ENCODE measurements at places on chromosomes 1 and 21.

GRCh38 chr1:39720094-39720999 is 18.3 kb upstream of the PPIE start:
- peak; percentile 70 for DNase-seq

DNA sequence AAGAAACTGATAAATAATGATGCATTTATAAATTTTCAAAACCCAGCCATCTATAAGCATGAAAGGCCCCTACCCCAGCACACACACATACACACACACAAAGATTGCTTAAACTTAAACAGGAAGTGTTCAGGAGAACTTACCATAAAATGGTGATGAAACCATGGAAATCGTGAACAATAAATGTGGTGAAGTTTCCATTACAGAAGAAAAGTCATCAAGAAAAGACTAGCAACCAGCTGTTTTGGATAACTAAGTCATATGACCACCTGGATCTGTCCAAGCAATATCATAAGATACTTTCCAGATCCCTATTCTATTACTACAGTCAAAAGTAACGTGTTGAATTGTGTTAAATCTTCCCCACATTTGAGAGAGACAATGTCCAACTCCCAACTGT is 24.1 kb downstream of the RGS5 start:
- no peak for DNase-seq

- DNase-seq: no peak
These were observed 226.6 kb upstream of the ZRANB2 start for GRCh38 chr1:71307451-71307850.

DNA sequence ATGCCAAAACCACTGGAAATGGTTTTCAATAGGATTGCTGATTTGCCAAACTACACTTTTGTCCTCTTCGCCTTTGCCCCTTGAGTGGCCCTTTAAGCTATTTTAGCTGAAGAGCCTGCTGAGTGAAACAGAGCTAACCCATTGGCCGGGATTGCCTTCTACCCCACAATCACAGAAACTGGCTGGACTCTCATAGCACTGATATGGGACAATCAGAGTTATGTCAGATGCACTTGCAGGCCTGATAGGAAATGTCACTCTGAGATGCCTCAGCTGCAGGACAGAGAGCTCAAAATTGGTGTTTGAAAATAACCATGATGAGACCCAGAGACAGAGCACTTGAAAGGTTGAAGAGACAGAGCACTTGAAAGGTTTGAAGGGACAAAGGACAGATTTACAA is 354.4 kb downstream of the BRINP2 start:
- no peak for DNase-seq

GRCh38 chr1:217660353-217661062 is 29.4 kb downstream of the SPATA17 start:
- peak; percentile 1 for DNase-seq

GRCh38 chr21:27388825-27389224 is 421.9 kb upstream of the ADAMTS5 start:
- no peak for DNase-seq

DNA sequence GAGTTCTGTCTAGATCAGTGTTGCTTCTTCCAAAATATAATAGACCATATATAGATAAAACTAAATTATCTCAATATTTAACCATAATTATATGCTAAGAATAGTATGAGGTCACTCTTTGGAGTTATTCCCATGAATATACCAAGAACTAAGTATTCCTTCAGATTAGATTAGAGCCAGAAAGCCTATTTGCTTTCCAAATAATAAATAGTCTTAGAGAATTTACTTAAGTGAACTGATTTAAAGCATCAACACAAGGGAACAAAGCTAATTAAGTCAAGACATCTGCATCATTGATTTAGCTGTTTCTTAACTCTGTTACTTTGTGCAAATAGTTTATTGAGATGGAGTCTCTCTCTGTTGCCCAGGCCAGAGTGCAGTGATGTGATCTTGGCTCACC is 35.7 kb downstream of the FNBP1L start:
- no peak for DNase-seq

- DNase-seq: no peak
These were observed 23.2 kb downstream of the C1orf116 start for GRCh38 chr1:207009182-207009850.

DNA sequence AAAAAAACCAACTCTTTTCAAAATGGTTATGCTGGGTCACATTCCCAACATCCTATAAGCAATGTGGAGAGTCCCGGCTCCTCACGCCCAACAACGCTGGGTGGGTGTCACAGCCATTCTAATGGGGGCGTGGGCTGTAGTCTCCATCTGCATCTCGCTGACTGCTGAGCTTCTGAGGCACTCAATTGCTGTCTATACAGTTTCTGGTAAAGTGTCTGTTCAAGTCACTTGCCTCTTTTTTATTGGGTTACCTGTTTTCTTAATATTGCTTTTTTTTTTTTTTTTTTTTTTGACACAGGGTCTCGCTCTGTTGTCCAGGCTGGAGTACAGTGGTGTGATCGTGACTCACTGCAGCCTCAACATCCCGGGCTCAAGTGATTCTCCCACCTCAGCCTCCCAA is 54.8 kb downstream of the GNB1 start:
- no peak for DNase-seq

GRCh38 chr1:241716915-241717656 is 65.0 kb downstream of the WDR64 start:
- DNase-seq: no peak

GRCh38 chr1:205980237-205980870 is 22.8 kb downstream of the RAB7B start:
- no peak for DNase-seq

GRCh38 chr1:118202076-118202608 is 17.1 kb upstream of the SPAG17 start:
- no peak for DNase-seq

DNA sequence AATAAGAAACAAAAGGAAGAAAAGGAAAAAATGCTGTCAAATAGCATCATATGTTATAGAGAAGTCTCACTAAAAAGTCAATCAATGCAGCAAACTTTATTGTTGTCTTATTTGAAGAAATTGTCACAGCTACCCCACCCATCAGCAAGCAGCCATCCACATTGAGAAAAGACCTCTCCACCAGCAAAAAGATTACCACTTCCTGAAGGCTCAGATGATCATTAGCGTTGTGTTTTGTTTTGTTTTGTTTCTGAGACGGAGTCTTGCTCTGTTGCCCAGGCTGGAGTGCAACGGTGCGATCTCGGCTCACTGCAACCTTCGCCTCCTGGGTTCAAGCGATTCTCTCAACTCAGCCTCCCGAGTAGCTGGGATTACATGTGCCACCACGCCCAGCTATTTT is 29.0 kb downstream of the ATP2B4 start:
- DNase-seq: no peak

- DNase-seq: no peak
These were observed 302.1 kb upstream of the SGIP1 start for GRCh38 chr1:66231681-66232463.

- no peak for DNase-seq
These were observed 31.4 kb upstream of the COL6A1 start for GRCh38 chr21:45949928-45950739.

DNA sequence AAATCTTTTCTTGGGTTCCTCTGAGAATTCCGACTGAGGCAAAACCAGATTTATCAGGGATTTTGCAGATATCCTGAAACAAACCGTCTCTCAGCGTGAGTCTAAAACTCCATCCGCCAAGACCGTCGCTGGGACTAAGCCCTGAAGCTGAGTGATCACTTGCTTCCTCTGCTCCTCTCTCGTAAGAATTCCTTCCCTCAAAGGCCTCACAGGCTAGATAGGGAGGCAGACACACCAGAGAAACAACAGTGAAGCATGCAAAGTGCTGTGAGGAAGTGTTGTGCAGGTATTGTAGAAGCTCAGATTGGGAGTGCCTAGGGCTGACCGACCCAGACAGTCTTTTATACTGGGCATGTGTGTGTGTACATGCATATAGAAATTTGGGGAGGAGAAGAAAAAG is 119.1 kb downstream of the RGS7 start:
- no peak for DNase-seq

- no peak for DNase-seq
These were observed 219.2 kb downstream of the PTPRC start for GRCh38 chr1:198858033-198858432.

GRCh38 chr21:28632755-28633408 is 359.8 kb downstream of the LTN1 start:
- no peak for DNase-seq

DNA sequence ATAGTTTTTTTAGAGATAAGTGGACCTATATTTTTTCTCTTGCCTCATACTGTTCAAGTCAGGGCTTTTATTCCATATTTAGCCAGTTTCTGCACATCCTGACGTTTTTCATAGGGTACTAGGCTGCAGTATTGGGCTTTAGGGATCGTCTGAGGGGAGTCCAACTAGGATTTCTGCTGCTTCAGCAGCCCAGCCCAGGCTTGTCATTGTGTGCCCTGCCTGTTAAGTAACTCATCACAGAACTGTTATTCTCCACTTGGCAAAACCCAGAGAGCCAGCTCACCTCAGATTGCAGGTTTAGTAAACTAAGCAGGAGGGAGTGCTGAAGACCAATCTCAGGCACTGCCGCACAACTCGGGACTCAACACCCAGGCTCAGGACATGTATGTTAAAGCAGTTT is 2.8 kb downstream of the GALNT2 start:
- no peak for DNase-seq

DNA sequence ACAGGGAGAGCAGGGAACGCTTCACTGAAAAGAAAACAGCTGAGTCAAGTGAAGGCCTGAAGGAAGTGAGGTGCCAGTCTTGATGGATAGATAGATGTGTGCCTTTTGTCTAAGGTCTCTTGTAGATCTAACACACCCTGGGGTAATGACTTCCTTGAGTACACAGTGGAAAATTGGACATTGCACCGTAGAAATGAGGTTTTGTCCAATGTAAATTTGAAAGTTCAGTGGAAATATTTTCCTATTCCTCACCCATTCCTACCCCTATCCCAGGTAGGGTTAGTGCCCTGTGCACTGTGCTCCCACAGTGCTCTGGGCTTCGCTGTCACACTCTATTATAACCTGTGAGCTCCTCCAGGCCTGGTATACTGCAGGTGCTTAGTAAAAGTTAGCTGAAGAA is 24.3 kb downstream of the ZMYND12 start:
- no peak for DNase-seq

- no peak for DNase-seq
These were observed 5.6 kb downstream of the EPS8L3 start for GRCh38 chr1:109757936-109758786.

DNA sequence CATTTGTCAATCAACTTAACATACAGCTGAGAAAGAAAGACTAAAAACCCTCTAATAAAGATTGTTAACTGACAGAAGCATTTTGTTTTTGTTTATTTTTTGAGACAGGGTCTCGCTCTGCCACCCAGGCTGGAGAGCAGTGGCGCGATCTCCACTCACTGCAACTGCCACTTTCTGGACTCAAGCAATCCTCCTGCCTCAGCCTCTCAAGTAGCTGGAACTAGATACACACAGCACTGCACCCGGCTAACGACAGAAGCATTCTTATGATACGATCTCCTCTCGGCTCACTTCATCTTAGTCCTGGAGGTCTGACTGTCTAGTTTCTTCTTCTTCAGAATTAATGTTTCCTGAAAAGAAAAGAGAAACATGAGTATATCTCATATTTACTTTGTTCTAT is 23.5 kb downstream of the RSPH1 start:
- no peak for DNase-seq

GRCh38 chr1:23194119-23194984 is 22.9 kb downstream of the HTR1D start:
- DNase-seq: no peak

- no peak for DNase-seq
These were observed 47.3 kb downstream of the LYPLAL1 start for GRCh38 chr1:219220945-219221344.

All from NCI-H345 (cell line).